ENCODE measurements at places on chromosomes 2 and 18. TPM values are rescaled to one million over a fixed set of nuclear protein-coding genes. Genes with fewer than 3 reads are reported as not detected.

DNA sequence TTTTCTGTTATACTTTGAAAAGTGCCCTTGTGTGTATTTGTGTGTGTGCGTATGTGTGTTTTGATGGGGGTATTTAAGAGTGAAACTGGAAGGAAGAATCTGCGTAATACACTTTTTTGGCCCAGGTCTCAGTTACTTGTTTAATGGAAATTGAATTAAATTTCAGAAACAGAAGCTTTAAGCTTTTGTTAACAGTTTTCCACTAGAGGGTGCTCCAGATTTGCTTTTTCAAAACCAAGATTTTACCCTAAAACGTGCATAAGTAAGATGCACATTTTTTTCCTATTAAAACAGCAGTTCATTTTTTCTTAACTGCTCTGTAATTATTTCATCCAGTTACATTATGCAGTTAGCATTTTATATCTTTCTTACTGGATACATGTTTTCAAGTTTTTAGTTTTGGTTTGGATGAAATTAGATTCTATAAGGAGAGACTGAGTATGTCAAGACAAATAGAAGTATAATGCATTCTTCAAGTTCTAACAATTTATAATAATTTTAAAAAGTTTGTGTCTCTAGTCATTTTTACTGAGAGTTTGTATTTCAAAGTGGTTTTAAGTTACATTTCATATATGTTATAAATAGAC, 97.2 kb downstream of the PIK3C3 start:
- DNase-seq, result no peak

Gene KRTCAP3
- total RNA-seq, result 2.2 TPM

Gene PAIP2B
- 2.4 TPM for total RNA-seq

DNA sequence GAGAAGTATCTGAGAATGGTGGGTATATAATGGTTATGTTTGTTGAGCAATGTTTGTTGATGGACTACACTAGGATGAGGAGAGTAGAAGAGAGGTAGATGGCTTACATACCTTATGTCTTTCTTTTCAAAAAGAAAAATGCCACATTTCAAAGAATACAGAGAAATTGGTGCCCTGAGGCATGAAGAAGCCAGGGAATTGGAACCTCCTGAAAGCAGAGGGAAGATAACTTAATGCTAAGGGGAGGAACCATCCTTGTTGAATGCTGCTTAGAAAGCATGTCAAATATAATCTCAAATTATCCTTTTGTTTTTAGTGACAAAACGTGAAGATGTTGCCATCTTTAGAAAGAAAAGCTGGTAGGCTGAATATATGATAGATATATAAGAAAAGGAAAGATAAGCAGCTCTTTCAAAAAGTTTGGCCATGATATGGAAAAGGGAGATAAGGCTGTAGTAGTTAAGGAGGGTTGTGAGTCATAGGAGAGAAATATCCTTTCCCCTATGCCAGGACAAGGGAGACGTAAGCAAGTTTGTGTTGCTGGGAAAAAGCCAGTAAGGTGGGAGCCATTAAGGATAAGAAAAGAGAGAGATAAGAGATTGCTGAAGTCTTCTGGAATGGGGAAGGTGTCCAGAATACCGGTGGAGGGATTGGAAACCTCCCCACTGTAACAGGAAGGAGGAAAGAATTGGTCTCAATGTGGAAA, 66.3 kb downstream of the SCN2A start:
- DNase-seq, result no peak

Gene MC2R
- total RNA-seq, result not detected

Gene PSMD14
- total RNA-seq, result 23.4 TPM

DNA sequence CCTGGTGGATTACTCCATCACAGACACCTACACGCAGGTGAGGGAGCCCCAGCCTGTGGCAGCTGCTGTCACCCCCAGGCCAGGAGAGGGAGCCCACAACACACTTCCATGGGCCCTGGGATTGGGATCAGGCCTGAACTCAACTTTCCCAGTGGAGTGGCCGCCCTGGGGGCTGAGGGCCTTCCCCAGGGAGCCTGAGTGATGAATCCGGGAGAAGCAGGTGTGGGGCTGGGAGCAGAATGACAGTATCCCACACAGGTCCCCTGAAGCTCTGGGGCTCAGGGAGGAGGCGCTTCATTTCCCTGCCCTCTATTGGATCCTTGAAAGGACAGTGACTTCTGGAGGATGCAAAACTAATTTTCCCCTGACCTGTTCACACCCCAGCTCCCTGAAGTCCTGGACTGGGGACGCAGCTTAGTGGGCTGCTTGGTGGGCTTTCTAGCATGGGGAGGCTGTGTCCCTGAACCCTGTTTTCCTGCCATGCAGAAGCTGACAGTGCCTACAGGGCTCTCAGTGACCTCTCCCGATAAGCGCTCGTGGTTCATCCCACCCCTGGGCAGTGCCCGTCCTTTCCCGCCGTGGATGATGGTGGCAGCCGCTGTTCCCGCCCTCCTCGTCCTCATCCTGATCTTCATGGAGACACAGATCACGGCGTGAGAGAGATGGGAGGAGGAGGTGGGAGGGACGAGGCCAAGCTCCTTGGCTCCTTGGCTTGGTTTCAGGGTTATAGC, 11.0 kb downstream of the SLC4A3 start:
- DNase-seq, result no peak

- no peak for DNase-seq
Measured at GRCh38 chr18:332721-333510, 65.1 kb upstream of the THOC1 start.

DNA sequence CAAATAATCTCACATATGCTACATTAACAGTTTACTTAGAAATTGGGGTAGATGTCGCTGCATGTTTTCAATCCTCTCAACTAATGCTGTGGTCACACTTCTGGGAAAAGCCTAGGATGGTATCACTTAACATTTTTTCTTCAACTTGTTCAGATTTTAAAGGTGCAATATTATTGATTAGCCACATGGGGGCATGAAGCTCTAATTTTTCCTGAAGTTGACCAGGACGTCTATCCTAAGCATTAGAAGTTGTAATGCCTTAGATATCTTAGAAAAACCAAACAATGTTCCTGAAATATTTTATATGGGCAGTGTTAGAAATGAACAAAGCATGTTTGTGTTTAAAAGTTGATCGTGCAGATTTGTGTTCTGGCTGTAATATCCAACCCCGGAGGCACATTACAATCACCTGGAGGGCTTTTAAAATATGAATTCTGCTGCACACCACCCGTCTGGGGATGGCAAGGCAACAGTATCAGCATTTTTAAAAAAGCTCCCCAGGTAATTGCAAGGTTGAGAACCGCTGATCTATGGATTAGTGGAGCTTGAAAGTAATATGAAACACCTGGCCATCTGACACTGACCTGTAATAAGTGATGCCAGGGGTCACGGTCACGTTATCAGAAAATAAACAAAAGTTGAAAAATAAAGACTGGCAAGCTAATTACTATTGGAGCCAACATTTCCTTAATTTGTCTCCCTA, 100.5 kb upstream of the LMAN1 start:
- no peak for DNase-seq

DNA sequence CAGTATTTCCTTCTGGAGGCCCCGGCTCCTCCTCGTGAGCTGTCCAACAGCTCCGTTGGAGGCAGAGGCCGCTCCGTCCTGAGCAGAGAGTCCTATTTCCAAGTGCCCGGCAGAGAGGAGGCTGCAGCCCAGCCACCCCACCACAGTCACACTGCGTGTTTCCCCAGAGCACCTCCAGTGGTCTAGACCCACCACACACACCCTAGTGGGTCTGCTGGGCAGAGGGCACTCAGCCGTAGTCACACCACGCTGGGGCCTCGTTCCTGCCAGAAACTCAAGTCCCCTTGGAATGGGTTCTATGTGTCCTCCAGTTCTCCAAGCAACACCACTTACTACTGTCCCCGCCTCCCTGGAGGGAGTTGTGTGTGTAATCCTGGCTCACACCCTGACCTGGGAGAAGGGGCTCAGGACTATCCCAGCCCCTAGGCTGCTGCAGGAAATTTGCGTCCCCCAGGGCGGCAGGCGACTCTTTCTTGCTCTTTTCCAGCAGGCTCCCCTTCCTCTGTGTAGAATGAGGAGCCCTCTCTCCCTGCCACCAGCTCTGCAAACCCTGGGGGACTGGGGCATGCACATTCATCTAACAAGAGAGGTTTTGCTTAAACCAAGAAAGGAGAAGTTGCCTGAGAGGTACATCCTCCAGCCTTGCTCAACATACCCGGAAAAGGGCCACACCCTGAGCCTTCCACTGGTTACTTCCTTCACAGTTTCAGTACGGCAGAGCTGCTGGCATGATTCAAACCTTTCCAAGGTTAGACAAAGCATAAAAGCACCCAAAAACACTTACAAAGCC, 114.1 kb downstream of the NDUFA10 start:
- no peak for DNase-seq

Gene ZNF396
- total RNA-seq, result 0.81 TPM

Gene NAT8
- 0.27 TPM for total RNA-seq

Gene CNDP1
- not detected for total RNA-seq

GRCh38 chr2:130338793-130339345, 3.8 kb upstream of the IMP4 start:
- no peak for DNase-seq

DNA sequence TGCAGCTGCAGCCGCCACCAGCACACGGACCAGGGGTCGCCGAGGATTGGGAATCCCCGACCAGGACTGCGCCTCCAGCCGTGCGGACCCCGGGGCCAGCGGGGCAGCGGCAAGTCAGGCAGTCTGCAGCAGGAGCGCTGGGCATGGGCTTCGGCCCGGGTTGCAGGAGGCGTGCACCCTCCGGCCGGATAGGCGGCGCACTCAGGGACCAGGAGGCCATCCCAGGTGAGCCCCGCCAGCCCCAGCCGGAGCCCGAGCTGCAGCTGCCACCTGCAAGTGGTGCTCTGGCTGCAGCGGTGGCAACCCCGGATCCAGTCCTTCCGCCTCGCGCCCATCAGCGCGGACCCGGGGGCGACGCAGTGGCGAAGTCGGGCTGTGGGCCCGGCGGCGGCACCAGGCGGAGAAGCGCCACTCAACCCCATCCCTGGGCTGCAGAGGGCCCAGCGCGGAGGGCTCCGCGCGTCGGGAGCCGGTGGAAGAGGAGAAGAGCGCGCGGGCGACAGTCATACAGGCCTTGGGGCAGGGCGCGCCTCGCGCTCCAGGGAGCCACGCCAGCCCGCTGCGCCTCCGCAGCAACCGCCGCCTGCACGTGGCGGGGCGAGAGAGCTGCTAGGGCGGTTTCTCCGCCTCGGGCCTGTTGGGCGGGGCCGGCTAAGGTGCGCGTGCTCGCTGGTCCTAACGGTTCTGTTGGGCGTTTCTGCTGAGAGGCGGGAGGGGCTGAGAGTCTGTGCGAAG, 73.8 kb downstream of the RPIA start:
- DNase-seq, result no peak

Gene RGPD3
- total RNA-seq, result 0.27 TPM

- no peak for DNase-seq
Measured at GRCh38 chr2:201383136-201383535, 26.0 kb upstream of the FLACC1 start.

Gene HTR2B
- not detected for total RNA-seq

DNA sequence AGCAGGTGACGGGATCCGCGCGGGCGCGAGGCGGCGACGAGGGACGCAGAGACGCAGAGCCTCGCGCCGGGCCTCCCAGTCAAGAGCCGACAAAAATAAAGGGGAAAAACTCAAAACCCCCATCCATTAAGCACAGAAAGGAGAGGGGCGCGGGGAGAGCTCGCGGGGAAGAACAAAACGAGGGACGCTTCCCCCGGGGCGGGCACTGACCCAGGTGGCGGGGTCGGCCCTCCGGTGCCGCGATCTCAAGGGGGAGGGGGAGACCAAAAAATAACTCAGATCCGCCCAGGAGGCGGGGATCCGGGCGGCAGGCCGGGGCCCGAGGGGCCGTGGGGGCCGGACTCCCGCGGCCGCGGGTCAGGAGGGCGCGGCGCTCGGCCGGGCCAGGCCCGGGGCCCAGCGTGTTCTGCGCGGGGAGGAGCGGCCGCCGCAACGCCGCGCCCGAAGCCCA, 597 bp downstream of the RNF103 start:
- peak; percentile 13 for DNase-seq

Gene ZNF804A
- 4.6 TPM for total RNA-seq

Gene LYG1
- not detected for total RNA-seq

DNA sequence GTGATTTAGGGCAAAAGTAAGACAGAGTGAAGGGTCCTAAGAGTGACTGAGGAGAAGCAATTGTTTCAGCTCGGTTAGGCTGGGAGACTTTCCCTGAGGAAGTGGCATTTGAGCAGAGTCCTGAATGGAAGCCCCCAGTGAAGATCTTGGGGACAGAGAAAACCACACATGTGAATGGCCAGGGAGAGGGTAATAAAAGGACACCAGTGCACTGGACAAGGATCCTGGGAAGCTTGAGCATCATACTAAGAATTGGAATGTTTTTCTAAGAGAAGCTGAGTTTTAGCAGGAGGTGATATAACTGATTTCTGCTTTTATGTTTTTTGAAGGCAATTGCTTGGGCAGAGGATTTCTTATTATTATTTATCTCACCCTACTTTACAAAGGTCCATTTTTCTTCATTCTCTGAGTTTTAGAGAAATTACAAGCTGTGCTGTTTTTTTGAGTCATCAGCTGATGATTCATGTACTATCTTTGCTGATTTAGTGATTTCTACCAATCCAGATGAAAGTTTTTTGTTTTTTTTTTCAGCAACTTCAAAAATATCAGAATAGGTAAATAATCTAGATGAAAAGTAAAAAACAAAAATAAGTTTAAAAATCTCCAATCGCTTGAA, 43.5 kb downstream of the MFSD6 start:
- no peak for DNase-seq

DNA sequence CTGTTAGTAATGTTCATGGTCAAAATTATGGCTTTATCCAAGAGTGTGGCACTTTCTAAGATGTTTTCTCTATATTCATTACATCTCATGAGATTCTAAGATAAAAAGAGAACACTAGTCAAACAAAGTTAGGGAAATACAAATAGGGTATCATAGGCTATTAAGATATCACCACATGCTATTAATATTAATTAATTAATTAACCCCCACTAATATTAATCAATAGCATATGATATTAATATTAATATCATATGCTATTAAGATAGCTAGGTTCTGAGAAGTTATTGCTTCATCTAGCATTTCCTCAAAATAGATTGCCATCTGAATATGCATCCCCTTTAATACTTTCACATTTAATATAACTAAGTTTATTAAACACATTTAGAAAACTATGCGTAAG, 22.1 kb downstream of the DSG3 start:
- DNase-seq, result no peak

Gene IL36RN
- total RNA-seq, result not detected

DNA sequence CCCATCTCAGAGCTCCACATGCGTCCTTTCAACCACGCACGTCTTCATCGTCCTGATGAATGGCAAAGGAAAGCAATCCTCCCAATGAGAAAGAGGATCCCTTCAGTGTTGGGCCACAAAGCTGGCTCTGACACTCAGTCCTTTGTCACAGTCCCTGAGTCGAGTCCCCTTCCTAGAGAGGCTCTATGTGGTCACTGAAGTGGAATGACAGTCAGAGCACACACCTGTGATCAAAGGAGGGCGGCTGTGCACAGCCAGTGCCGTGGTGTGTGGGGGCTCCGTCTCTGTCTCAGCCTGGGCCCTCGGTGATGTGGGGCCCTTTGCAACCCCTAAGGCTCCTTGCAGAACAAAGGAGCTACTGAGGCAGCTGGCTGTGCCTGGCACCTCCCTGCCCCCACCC, 157.3 kb upstream of the APCDD1 start:
- DNase-seq, result no peak

Gene STK17B
- total RNA-seq, result 30.4 TPM

Gene AQP12A
- not detected for total RNA-seq

Gene LYPD6B
- total RNA-seq, result 0.81 TPM

- no peak for DNase-seq
Measured at GRCh38 chr2:229408356-229408755, 137.3 kb upstream of the PID1 start.

- DNase-seq, result no peak
Measured at GRCh38 chr2:163970058-163970813, 234.4 kb upstream of the FIGN start.

GRCh38 chr2:12061286-12062052, 315.0 kb downstream of the LPIN1 start:
- no peak for DNase-seq

GRCh38 chr2:219350215-219350614, 17.7 kb upstream of the RESP18 start:
- DNase-seq, result no peak

Data from hematopoietic multipotent progenitor cell (in vitro differentiated cells).